Renal cortex interstitium (tissue), 15 donors: ENCODE measurements at places on chromosomes 1 and 21. TPM values are rescaled to one million over a fixed set of nuclear protein-coding genes. Genes with fewer than 3 reads are reported as not detected.

The PRKAA2 gene
- polyA plus RNA-seq, result 18.9 TPM

The SH3BGR gene
- polyA plus RNA-seq, result 3.5 TPM

The SLC30A10 gene
- 0.13 TPM for polyA plus RNA-seq

The ADAR gene
- 144 TPM for polyA plus RNA-seq

The GFI1 gene
- 0.40 TPM for polyA plus RNA-seq

The IL10 gene
- polyA plus RNA-seq, result 0.65 TPM

The FCRL2 gene
- not detected for polyA plus RNA-seq

GRCh38 chr1:41809692-41810091 lies 109.0 kb downstream of the HIVEP3 start:
- no peak for DNase-seq

DNA sequence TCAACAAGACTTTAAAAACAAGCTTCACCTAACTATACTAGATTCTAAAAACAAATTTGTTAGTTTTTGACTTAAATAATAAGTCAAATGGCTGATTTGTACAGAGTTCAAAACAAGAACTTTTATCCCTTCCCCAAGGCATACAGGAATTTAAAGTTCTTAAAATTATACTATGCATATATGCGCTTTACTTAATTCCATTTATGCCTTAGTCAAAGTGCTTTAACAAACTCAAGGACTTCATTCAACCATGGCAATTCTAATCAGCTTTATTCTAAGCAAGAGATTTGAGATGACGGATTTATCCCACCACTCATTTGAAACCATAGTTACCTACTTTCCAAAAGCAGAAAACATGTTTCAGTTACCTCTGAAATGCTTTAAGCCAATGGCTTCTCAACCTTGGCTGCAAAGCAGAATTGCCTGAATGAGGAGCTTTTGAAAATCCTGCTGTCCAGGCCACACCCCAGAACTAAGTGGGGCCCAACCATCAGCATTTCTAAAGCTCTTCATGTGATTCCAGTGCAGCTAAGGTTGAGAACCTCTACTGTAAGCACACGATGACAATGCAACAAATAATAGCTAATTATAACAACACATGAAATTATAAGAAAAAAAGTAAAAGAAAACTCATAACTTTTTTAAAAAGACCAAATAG lies 44.6 kb downstream of the TTLL7 start:
- DNase-seq, result no peak

- no peak for DNase-seq
Measured at GRCh38 chr1:35881850-35882273, 1.1 kb upstream of the AGO1 start.

GRCh38 chr1:183783767-183784637 lies 20.9 kb upstream of the RGL1 start:
- no peak for DNase-seq

DNA sequence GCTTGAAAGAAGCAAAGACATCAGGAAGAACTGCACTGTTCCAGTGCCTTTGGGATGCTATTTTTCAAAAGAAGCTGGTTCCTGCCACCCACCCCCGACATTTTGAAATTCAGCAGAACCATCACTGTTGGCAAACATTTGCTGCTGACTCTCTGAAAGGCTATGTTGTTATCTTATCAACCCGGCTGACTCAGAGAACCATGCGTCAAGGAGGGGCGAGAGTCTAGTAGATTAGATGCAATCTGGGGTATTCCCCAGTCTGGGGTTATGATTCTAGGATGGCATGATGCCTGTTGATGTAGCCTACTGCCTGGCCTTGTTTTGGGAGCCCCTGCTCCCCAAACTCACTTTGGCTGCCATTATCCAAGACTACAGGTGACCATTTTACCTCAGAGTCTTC lies 267.8 kb upstream of the RUNX1 start:
- no peak for DNase-seq

DNA sequence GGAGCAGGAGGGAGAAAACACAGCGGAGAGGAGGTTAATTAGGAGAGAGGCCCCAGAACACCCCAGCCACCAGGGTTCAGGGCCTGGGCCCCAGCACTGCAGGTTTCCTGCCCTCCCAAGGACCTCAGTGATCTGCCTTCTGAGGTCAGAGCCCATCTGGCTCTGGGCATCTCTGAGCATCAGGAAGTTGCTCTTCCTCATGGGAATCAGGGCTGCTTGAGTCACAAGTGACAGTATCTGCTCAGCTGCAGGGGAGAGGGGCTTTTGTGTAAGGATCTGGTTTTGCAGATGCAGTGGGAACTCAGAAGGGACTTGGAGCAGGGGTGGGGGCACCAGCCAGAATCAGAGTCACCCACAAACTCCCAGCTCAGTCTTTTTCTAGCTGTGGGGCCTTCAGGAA lies 472.1 kb downstream of the PTPRU start:
- DNase-seq, result no peak

DNA sequence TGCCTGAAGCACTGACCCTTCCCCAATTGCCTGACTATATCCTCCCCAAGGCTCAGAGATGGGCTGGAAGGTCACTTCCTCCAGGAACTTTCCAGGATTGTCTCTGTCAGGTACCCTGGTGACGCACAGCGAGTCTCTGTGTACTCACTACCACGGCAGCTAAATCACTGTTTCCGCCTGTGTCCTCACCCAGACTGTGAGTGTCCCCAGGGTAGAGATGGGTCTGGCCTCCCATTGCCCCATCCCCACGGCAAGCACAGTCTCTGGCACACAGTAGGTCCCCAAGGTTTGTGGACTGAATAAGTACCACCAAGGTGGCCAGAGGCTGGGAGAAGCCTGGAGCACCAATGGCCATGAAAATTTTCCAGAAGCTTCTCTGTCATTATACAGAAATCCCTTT lies 93.8 kb upstream of the RUNX3 start:
- DNase-seq, result no peak

DNA sequence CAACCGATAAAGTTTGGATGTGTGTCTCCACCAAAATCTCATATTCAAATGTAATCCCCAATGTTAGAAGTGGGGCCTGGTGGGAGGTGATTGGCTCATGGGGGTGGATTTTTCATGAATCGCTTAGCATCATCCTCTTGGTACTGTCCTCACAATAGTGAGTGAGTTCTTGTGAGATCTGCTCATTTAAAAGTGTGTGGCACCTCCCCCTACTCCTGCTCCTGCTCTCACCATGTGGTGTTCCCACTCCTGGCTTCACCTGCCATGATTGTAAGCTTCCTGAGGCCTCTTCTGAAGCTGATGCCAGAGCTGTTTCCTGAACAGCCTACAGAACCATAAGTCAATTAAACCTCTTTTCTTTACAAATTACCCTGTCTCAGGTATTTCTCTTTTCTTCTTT lies 28.2 kb upstream of the PRDX6 start:
- DNase-seq, result no peak

GRCh38 chr21:45427331-45428271 lies 22.6 kb downstream of the COL18A1 start:
- no peak for DNase-seq

GRCh38 chr1:206887701-206888100 lies 9.5 kb upstream of the IL24 start:
- no peak for DNase-seq

DNA sequence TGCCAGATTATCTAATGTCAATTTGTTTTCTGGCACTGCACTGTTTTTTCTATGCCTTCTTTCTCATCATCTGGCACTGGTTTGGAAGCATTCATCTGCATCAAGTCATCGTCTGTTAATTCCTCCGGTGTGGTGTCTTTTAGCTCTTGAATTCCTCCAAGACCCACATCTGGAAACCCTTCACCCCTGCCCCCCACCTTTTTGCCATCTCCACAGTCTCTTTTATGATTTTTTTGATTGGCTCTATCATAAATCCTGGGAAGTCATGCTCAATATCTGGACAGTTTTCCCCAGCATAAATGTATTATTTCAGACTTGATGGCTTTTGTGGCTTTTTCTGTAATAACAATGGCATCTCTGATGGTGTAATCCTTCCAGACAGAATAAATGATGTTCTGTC lies 10.4 kb upstream of the KCNK1 start:
- no peak for DNase-seq

DNA sequence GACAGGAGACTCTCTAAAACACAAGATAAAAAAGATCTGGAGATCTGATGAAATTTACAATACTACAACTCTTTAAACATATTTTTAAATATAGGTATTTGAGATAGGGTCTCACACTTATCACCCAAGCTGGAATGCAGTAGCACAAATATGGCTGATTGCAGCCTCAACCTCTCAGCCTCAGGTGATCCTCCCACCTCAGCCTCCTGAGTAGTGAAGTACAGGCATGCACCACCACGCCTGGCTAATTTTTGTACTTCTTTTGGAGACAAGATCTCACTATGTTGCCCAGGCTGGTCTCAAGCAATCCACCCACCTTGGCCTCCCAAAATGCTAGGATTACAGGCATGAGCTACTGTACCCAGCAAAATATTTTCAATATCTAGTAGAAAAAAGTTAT lies 170.0 kb upstream of the NR5A2 start:
- DNase-seq, result no peak
